ENCODE measurements at places on chromosomes 11 and 22.

DNA sequence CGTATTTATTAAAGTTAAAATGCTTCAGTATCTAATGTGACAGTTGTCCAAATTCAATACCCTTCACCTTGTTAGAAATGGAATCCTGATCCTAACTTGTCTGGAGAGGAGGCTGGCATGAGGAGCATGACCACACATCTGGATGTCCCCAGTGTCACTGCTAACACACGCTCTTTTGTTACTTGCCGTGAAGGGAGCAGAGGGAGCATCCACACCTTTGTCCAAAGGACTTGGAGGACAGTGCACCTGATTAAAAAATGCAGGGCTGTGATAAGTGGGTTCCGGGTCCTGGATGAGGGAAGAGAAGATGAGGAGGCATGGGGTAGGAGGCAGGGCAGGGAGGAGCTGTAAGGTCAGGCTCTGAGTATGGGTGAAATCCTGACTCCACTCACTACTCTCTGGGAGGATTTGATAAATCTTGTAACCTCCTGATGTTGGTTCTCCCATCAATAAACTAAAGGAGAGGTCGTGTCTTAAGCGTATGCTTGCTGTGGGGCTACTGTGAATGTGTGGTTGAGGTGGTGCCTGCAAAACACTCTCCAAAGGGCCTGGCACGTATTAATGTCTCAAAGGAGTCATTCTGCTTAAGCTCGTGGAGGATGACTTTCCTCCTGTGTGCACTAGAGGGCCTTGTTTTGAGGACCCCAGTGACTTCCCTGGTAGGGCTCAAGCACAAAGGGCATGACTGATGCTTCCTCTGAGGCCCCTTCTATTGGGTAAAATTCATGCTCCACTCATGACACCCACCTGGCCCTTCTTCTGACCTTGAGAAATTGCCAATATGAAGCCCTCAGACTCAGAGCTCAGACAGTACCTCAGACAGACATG is 16.8 kb upstream of the IGLL5 start:
- no peaks in the 10 kb centered on the region for H3K27me3 ChIP-seq
- H3K36me3 ChIP-seq: no peaks in the 10 kb centered on the region
- no peaks in the 10 kb centered on the region for H3K4me1 ChIP-seq
- no peak for DNase-seq
- H3K4me3 ChIP-seq: no peak overlapping the region
- H3K27ac ChIP-seq: no peak overlapping the region

DNA sequence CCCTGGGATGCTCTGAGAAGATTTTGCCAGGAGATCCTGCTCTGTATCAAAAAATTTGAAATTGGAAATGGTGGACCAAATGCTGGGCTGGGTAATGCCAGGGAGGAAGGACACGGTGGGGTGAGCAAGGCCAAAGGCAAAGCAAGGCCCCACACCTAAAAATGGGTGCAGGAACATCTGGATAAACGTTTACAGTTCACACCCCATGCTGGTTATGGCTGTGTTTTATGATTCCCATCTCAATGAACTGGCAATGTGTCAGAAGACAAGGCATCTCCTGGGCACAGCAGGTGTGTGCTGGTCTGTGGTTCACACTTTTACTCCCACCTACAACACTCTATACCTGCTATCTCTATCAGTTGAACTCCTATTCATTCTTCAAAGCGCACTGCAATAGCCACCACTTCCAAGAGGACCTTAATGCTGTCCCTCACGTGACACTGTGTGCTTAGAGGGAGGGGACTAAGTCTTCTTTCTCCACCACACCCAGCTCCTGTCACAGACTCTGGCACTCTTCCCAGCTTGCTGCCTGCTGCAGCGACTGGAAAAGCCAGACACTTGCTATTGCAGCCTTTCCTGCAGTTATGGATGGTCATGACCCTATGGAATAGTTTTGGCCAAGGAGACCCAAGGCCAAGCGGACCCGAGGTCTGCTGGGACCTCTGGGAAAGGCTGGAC is 277.5 kb downstream of the CTTN start:
- no peak overlapping the region for H3K27ac ChIP-seq
- H3K36me3 ChIP-seq: no peaks in the 10 kb centered on the region
- H3K27me3 ChIP-seq: no peaks in the 10 kb centered on the region
- H3K4me3 ChIP-seq: no peak overlapping the region

- no peaks in the 10 kb centered on the region for H3K36me3 ChIP-seq
- no peaks in the 10 kb centered on the region for H3K4me1 ChIP-seq
- H3K27me3 ChIP-seq: no peaks in the 10 kb centered on the region
- no peak overlapping the region for H3K27ac ChIP-seq
Observed at GRCh38 chr22:37193629-37194191, 5.7 kb upstream of the C1QTNF6 start.

DNA sequence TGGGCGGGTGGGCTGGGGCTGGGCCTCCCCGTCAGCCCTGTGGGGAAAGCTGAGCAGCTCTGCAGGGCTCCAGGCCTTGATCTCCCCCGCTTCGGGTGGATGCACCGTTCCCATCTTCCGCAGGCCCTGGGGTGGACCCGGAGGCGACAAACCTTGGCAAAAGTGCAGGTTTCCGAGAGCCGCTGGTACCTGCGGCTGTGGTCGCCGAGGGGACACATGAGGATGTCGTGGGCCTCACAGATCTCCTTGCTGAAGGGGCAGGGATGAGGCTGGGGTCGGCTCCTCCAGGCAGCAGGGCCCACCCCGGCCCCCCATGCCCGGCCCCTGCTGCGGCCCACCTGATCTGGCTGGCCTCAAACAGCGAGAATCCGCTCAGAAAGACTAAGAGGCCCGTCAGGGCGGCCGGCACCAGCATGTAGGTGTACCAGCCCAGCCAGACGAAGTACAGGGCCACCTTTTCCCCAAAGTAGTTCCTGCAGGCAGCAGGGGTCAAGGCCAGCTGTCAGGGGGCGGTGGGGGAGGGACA is 11.8 kb downstream of the ANO9 start:
- H3K4me1 ChIP-seq: no peaks in the 10 kb centered on the region
- peak; percentile 40 for DNase-seq
- H3K4me3 ChIP-seq: no peak overlapping the region
- no peak overlapping the region for H3K27ac ChIP-seq
- no peaks in the 10 kb centered on the region for H3K36me3 ChIP-seq

- H3K4me1 ChIP-seq: no peaks in the 10 kb centered on the region
- DNase-seq: no peak
- no peak overlapping the region for H3K4me3 ChIP-seq
- H3K27me3 ChIP-seq: no peaks in the 10 kb centered on the region
- H3K36me3 ChIP-seq: no peaks in the 10 kb centered on the region
Observed at GRCh38 chr11:28619846-28620540, 511.8 kb downstream of the METTL15 start.

- peaks cover 10% of the 10 kb centered on the region for H3K4me1 ChIP-seq
- no peak overlapping the region for H3K4me3 ChIP-seq
- no peak overlapping the region for H3K27ac ChIP-seq
- H3K36me3 ChIP-seq: no peaks in the 10 kb centered on the region
- DNase-seq: peak; percentile 51
- H3K27me3 ChIP-seq: no peaks in the 10 kb centered on the region
Observed at GRCh38 chr11:128290106-128290840, 297.1 kb downstream of the ETS1 start.

- no peaks in the 10 kb centered on the region for H3K27me3 ChIP-seq
- H3K4me3 ChIP-seq: no peak overlapping the region
- peak; percentile 24 for DNase-seq
- H3K27ac ChIP-seq: no peak overlapping the region
Observed at GRCh38 chr22:44839061-44839460, 86.7 kb downstream of the ARHGAP8 start.

- H3K27ac ChIP-seq: peak overlapping the region; percentile 48
- H3K36me3 ChIP-seq: no peaks in the 10 kb centered on the region
- DNase-seq: peak; percentile 94
Observed at GRCh38 chr22:31055635-31056159, 25.4 kb upstream of the SMTN start.

DNA sequence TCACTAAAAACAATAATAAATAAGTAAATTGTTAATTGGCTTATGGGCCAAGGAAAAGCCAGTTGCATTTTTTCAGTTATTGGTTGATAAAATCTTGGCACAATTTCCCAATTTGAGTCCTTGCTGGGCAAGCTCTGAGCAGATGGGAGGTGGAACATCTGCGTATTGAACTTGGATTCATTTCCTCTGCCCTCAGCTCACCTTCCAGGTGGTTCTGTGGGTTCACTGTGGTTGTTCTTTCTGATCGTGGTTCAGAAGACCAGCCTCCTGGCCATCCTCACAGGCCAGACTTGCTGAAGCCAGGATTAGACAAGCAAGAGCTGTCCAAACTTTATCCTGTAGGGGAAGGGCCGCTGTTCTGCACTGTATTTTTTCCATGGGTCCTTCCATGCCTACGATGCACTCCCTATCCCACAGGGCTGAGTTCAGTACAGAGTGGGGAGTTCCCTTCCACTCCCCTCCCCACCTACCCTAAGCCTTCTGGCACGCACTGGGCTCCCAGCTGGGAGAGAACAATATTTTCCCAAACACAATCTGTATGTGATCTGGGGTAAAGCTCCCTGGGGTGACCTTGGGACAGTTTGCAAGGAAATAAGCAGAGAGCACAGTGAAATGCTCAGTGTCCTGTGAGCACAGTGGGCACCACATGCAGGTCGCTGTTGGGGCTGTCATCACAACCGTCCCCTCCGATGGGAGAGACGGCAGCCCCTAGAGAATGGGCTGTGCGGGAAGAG is 43.5 kb upstream of the TP53I11 start:
- no peak overlapping the region for H3K4me3 ChIP-seq
- no peaks in the 10 kb centered on the region for H3K36me3 ChIP-seq
- no peak overlapping the region for H3K27ac ChIP-seq
- no peaks in the 10 kb centered on the region for H3K4me1 ChIP-seq
- no peak for DNase-seq

GRCh38 chr11:109853156-109853776 is 239.9 kb upstream of the ZC3H12C start:
- H3K27me3 ChIP-seq: no peaks in the 10 kb centered on the region
- H3K27ac ChIP-seq: no peak overlapping the region
- H3K36me3 ChIP-seq: no peaks in the 10 kb centered on the region
- no peaks in the 10 kb centered on the region for H3K4me1 ChIP-seq
- DNase-seq: no peak
